Activated T-helper 1 cell treated with anti-CD3 and anti-CD28 coated beads, Interleukin-12 subunit alpha, Interleukin-12 subunit beta, Interleukin-2, Interleukin-4 antibody, amounts not matched to agents 30 ng/mL and 10 ng/mL and 1 ng/mL, durations not matched to agents 14 hours and 24 hours and 36 hours (primary cell): ENCODE measurements at places on chromosomes 16 and 17. TPM values are rescaled to one million over a fixed set of nuclear protein-coding genes. Genes with fewer than 3 reads are reported as not detected.

- peak overlapping the region; percentile 55 for H3K27ac ChIP-seq
- no peak overlapping the region for H3K4me3 ChIP-seq
- peaks cover 39% of the 10 kb centered on the region for H3K4me1 ChIP-seq
- DNase-seq = no peak
Measured at GRCh38 chr16:84583995-84584394, 33.9 kb downstream of the COTL1 start.

DNA sequence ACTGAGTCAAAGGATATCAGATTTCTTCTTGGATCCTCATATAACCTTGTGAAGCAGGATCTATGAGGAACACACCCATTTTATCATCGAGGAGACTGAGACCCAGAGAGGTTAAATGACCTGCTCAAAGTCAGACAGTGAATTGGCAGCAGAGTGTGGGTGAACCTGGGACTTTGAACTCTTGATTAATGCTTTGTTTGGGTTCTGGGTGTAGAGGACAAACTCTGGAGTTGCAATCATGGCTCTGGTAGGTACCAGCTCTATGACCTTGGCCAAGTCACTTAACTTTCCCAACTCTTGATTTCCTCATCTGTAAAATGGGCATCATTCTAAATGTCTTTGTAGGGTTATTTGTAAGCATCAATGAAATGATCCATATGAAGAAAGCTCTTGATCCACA is 166.4 kb downstream of the HAPSTR1 start:
- H3K4me3 ChIP-seq = no peak overlapping the region
- no peak for DNase-seq
- no peaks in the 10 kb centered on the region for H3K4me1 ChIP-seq
- H3K36me3 ChIP-seq = no peaks in the 10 kb centered on the region
- no peak overlapping the region for H3K27ac ChIP-seq

The DDX52 gene
- total RNA-seq = 48.7 and 55.0 TPM in 2 replicates

DNA sequence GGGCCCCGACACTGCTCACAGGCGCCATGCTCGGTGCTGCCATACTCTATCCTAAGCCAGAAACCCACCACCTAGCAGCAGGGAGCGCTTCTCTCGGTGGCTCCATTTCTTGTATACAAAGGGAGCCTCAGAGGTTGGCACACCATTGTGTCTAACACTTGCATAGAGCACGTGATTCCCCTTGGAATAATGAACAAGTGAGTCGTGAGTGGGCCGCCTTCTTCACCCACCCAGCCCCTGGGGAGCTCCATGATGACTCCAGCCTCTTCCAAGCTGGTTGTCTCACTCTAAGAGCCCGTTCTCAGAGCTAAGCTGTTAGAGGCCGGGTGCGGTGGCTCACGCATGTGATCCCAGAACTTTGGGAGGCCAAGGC is 82.3 kb upstream of the ZNF469 start:
- H3K27me3 ChIP-seq = no peaks in the 10 kb centered on the region
- H3K36me3 ChIP-seq = no peaks in the 10 kb centered on the region
- H3K4me3 ChIP-seq = no peak overlapping the region
- no peak for DNase-seq

- no peak overlapping the region for H3K4me3 ChIP-seq
- H3K27ac ChIP-seq = no peak overlapping the region
- peaks cover 11% of the 10 kb centered on the region for H3K36me3 ChIP-seq
Measured at GRCh38 chr17:57467801-57468200, 211.5 kb downstream of the MSI2 start.

The CPNE7 gene
- 32.2 and 35.2 TPM in 2 replicates for total RNA-seq

- no peak overlapping the region for H3K27ac ChIP-seq
- no peak overlapping the region for H3K4me3 ChIP-seq
- H3K36me3 ChIP-seq = no peaks in the 10 kb centered on the region
Measured at GRCh38 chr16:12092544-12092921, 116.0 kb downstream of the SNX29 start.
